Stimulated activated CD4-positive, alpha-beta T cell treated with anti-CD3 and anti-CD28 coated beads, Interleukin-12 subunit alpha, Interleukin-12 subunit beta, amount 100 ng/mL, for 48 hours (primary cell): ENCODE measurements at places on chromosomes 12 and 14.

DNA sequence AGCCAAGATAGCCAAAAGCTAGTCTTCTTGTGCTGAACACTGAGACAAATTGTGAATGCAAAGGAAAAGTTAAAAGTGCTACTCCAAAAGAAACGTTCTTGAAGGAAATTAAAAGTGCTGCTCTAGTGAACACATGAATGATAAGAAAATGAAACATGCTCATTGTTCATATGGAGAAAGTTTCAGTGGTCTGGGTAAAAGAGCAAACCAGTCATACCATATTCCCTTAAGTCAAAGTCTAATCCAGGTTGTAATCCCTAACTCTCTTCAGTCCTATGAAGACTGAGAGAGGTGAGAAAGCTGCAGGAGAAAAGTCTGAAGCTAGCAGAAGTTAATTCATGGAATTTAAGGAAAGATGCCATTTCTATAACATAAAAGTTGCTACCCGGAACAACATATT lies 121.5 kb downstream of the MNAT1 start:
- no peak for DNase-seq

- DNase-seq = no peak
Measured at GRCh38 chr14:28769276-28769880, 2.8 kb downstream of the FOXG1 start.

GRCh38 chr12:106645074-106645421 lies 62.2 kb downstream of the RFX4 start:
- no peak for DNase-seq

DNA sequence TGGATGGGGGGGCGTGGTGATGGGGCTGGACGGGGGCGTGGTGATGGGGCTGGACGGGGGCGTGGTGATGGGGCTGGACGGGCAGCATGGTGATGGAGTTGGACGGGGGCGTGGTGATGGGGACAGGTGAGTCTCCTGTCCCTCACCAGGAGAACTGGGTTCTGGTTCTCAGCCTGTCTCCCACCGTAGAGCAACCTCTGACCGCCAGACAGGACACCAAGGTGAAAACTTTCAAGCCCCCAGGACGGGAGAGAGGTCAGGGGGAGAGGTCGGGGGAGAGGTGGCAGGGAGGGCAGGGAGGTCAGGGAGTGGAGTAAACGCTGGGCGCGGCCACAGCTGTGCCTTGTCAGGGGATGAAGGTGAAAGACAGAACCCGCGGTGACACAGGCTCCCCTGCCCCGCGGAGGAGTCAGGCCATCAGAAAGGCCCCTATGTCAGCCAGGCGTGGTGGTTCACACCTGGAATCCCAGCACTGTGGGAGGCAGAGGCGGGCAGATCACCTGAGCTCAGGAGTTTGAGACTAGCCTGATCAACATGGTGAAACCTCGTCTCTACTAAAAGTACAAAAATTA lies 84.6 kb downstream of the GALNT9 start:
- no peak for DNase-seq

- no peak for DNase-seq
Measured at GRCh38 chr14:34324363-34324795, 137.7 kb downstream of the SPTSSA start.
